Thymus (tissue), 14 donors: ENCODE measurements at places on chromosomes 6 and 20.

GRCh38 chr6:44001318-44002066 lies 125.8 kb downstream of the MRPL14 start:
- DNase-seq = no peak

- no peak for DNase-seq
Measured at GRCh38 chr6:158536084-158536890, 23.6 kb upstream of the TMEM181 start.

- no peak for DNase-seq
Measured at GRCh38 chr6:170056278-170056711, 234.6 kb downstream of the DLL1 start.

DNA sequence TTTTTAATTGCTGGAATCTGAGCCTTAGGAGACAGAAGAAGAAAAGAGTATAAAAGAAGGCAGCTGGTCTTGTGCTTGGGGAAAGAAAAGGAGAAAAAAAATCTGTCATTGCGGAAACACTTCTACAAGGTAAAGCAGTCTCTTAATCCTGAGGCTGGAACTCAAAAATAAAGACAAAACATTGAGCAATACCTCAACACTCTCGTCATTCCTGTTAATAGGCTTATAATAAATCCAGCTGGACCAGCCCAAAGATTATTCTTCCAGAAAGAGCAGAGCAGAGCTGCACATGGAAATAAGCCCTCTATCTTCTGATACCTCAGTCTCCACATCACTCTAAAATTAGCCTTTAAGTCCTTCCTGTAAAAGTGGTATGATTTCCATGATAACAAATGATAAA lies 62.0 kb upstream of the HIVEP1 start:
- DNase-seq = no peak

GRCh38 chr6:165658395-165659058 lies 4.5 kb downstream of the PDE10A start:
- no peak for DNase-seq

DNA sequence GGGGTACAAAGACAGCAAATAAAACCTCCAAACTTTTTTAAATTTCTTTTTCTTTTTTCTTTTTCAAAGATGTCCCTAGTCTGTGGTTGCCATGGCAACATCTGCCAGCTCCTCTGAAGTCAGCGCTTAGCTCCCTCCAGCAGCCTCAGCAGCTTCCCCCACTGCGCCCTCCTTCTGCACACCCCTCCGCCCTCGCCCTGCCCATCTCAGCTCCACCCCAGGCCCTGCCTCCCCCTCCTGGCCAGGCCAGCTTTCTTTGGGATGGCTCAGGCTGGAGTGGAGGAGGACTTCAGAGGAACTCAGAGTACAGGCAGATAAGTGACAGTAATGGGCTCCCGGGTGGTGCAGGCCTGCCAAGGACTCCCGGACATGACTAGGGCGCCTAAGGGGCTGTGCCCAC lies 104.6 kb downstream of the LRFN2 start:
- DNase-seq = no peak

GRCh38 chr6:41970436-41970846 lies 28.8 kb upstream of the CCND3 start:
- DNase-seq = no peak

GRCh38 chr6:106501960-106502371 lies 127.3 kb downstream of the RTN4IP1 start:
- no peak for DNase-seq
